ENCODE measurements at places on chromosomes 1 and 21.

DNA sequence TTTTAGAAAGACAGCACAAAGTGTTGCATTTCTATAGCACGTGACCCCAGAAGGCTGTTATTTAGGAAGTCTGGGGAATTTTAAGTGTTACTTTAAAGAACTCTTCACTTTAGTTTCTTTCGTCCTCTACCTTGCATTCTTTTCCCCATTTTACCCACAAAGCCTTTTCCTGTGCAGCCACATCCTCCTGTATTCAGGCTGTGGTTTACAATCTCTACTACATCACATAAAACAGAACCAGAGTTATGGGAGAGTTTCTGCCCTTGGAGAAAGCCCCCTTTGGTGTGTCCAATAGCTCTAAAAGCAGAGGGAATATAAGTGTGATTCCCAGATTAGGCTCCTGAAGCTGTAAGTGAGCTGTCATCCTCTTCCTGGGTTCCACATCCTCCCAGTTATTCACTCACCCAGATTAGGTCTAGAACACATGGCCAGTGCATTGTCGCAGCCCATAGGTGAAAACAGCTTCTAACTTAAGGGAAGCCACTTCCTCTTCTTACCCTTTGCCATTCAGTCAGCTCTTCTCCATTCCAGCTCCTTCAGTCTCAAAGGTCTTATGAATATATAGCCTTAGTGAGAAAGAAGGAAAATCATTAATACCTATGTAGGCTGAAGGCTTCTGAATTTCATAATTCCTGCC, 171.1 kb downstream of the PIGK start:
- no peak for DNase-seq

GRCh38 chr1:51998701-51999100, 8.2 kb upstream of the RAB3B start:
- DNase-seq: no peak

- peak; percentile 50 for DNase-seq
Observed at GRCh38 chr1:154747740-154748404, 122.2 kb downstream of the KCNN3 start.

- DNase-seq: peak; percentile 95
Observed at GRCh38 chr1:205749234-205750137, 496 bp downstream of the NUCKS1 start.

DNA sequence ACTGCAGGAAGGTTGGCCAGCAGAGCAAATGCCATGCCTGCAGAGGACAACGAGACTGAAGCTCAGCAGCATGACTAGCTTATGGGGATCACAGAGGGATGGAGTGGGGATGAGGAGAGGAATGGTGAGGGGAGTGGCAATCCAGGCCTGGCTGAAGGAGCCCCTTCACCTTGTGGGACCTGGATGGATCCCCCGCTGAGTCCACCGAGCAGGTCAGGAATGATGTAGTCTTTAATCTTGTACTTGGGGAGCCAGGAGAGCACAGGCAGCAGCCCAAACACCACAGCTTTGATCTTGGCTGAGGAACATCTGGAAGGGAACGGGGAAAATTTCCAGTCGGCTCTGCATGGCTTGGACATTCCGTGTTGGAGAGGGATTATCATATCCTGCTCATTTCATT, 10.5 kb downstream of the SLC26A9 start:
- peak; percentile 22 for DNase-seq

DNA sequence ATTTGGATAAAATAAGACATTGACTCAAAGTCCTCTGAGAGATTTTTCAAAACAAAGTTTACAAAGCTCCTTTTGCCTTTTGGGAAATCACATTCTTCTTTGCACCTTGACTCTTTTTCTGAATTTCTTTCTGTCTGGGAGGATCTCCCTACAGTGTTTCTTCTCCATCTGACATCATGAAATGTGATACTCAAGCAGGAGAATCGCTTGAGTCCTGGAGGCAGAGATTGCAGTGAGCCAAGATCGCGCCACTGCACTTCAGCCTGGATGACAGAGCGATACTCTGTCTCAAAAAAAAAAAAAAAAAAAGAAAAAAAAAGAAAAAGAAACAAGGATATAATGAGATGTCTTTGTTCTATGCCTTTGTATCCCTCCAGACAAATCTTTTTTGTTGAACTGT, 13.3 kb upstream of the GRIK1 start:
- no peak for DNase-seq

DNA sequence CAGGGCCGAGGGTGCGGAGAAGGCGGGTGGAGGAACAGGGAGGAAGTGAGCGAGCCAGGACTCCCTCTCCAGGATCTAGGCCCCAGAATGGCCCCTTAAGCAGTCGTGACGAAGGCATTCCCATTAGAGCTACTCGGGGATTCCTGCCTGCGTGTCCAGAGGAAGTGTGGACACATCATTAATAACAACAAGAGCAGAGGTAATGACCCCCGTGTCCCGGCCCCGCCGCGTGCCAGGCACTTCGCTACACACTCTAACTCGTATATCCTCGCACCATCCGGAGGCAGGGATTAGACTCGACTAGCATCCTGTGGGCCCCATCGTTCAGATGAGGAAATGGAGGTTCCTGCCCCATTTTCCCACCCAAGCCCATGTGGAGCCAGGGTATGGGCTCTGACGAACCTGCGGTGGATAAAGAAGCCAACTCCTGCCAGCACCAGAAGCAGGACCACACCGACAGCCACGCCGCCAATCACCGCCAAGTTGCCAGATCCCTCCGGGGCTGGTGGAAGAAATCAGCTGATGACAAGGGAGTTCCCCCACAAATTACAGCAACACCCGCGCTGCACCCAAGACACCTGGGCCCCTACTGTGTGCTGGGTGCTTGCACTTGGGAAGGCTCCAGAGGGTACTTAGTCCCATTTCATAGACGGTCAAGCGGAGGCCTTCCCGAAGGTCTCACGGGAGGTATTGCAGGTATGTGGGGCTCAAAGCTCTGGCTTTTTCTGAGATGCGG, 21.6 kb downstream of the EPHA2 start:
- DNase-seq: no peak

- DNase-seq: no peak
Observed at GRCh38 chr1:177077734-177078499, 86.6 kb downstream of the ASTN1 start.

- DNase-seq: no peak
Observed at GRCh38 chr21:45836268-45836655, 145.3 kb upstream of the COL6A1 start.

- DNase-seq: peak; percentile 53
Observed at GRCh38 chr1:185720633-185721272, 13.4 kb upstream of the HMCN1 start.

GRCh38 chr21:17416139-17416538, 96.7 kb upstream of the CXADR start:
- no peak for DNase-seq

- DNase-seq: no peak
Observed at GRCh38 chr1:42117214-42117613, 36.0 kb upstream of the GUCA2B start.

GRCh38 chr1:8821084-8821483, 3.6 kb upstream of the RERE start:
- no peak for DNase-seq

- DNase-seq: no peak
Observed at GRCh38 chr1:86648255-86648654, 56.1 kb upstream of the SH3GLB1 start.

GRCh38 chr1:90781534-90781933, 64.4 kb upstream of the BARHL2 start:
- DNase-seq: no peak

GRCh38 chr1:228345201-228345930, 61.3 kb downstream of the TRIM11 start:
- DNase-seq: no peak

- no peak for DNase-seq
Observed at GRCh38 chr1:56670350-56670749, 25.2 kb downstream of the PRKAA2 start.

GRCh38 chr1:211566431-211567025, 12.4 kb downstream of the SLC30A1 start:
- no peak for DNase-seq

- no peak for DNase-seq
Observed at GRCh38 chr1:215888159-215888558, 321.1 kb downstream of the KCTD3 start.

DNA sequence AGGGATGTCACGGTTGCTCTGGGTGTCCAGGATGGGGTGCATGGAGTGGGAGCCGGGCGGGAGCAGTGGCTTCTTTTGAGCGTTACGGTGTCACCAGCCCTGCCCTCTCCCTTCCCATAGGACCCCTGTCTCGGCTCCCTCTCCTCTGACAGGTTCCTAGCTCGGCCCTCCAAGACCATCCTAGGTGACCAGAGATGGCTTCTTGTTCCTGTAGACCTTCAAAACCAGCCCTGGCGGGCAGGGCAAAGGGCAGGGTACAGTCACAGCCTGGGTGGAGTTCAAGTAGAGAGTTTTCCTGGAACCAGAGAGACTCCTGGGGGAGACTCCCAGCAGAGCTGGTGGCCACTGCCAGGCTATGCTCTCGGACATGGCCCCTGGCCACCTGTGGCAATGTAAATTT, 345.6 kb upstream of the AJAP1 start:
- DNase-seq: no peak

DNA sequence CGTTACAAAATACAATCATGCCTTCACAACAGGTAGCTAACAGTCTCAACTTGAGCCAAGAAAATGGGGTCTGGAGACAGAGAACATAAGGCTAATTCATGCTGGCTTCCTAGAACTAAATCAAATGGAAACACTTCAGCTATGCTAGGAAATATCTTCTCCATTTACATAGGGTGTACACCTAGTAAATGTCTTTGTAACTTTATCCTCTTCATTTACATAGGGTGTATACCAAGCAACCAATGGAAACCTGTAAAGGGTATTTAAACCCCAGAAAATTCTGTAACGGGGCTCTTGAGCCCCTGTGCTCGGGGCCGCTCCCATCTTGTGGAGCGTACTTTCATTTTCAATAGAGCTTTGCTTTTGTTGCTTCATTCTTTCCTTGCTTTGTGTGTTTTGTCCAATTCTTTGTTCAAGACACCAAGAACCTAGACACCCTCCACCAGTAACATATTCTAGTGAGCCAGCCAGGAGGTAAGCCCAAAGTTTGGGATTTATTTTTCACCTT, 19.5 kb upstream of the CYP4X1 start:
- DNase-seq: no peak

DNA sequence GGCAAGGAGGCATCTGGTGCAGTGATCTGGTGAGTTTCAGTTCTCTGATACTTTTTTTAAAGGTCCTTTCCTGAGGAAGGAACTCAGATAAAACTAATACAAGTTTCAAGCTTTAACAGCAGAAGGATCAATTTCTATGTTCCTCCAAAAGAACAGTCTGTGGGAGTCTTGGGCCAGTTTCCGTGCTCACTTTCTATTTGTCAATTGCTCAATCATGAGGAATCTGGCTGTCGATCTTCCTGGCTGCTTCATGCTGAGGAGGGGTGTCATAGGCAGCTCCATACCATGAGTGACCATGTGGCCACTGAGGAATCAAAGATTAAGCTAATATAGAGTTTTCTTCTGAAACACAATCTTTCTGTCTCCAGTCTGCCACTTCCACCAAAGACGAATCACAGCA, 11.4 kb upstream of the TMEM125 start:
- DNase-seq: no peak

- DNase-seq: peak; percentile 54
Observed at GRCh38 chr1:225697428-225697827, 44.5 kb upstream of the ENAH start.

- no peak for DNase-seq
Observed at GRCh38 chr1:111223126-111223685, 4.3 kb upstream of the CHI3L2 start.

DNA sequence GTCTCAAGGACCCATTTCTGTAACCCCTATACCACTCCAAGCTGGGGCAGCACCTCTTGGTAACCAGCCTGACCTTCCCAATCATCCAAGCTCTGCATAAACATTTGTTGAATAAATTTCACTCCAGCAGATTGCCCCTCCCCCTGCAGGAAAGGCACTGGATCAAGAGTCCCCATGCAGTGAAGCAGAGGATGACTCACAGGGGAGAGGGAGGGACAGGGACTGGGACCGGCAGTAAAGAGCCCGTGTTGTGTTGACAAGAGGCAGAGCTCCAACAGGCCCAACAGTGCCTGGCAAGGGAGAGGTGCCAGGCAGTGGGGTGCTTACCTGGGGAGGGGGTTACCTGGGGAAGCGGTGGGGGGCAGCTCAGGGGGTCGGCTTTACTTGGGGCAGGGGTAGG, 32.3 kb downstream of the SLC9A1 start:
- DNase-seq: no peak

- peak; percentile 36 for DNase-seq
Observed at GRCh38 chr1:83508485-83509151, 490.3 kb downstream of the TTLL7 start.

- no peak for DNase-seq
Observed at GRCh38 chr1:200038981-200039848, 11.7 kb downstream of the NR5A2 start.

DNA sequence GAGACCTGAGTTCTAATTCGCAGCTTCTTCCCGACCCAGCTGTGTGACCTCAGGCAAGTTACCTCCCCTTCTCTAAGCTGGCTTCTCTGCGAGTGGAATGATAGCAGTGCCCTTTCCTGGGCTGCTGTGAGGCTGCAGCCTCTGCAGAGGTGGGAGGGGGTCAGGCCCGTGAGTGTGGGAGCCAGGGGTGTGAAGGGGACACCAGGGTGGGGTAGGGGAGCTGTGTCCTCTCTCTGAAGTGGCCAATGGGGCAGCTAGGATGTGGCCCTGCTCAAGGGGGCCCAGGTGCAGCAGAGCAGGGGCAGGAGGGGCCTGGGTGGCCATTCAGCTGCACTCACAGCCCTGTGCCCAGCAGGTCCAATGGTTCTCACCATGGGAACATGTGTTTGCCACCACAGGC, 24.5 kb downstream of the DMRTB1 start:
- DNase-seq: no peak

GRCh38 chr21:34135330-34135729, 62.0 kb downstream of the MRPS6 start:
- DNase-seq: no peak

GRCh38 chr1:218557731-218558130, 212.6 kb downstream of the TGFB2 start:
- DNase-seq: peak; percentile 77
